ENCODE measurements at places on chromosomes 1 and 21.

DNA sequence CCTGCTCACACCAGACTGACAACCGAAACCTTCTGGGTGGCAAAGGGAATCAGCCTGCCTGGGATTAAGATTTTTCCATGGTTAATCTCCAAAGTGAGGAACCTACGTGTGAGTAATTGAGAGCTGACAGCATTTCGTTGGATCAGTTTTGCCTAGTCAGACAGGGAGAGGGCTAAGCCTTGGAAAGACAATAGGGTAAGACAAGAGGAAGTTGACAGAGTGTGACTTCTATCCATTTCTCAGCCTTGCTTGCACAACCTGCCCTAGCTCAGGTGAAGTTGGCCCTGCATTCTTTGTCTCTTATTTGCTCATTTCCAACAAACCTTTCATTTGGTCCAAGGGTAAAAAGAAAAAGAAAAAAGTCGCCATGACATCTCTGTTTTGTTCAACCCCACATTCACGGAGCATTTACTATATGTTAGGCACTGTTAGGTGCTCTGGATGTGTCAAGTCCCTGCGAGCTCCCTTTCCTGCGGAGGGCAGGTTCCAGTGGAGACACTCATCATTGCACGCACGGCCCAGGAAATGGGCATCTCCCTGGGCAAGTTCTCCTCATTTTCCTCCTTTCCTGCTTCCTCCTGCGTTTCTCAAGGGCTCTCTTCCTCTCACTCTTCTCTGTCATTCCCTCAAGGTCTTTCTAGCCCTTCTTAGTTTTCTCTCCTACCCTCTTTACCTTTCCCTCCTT is 23.3 kb downstream of the KIRREL1 start:
- no peak for DNase-seq

DNA sequence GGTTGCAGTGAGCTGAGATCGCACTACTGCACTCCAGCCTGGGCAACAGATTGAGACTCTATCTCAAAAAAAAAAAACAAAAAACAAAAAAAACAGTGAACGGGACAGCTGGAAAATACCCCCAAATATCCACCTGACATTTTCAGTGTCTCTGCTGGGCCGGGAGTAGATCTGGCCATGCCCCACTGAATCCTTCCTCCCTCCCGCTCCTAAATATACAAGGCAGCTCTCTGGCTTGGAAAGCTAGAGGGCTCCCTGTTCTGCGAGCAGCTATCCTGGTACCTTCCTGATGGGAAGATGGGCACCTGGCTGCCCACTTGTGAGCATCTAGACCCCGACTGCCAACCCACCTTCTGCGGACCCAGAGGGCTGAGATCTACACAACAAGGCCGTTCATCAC is 21.4 kb downstream of the SPSB1 start:
- no peak for DNase-seq

DNA sequence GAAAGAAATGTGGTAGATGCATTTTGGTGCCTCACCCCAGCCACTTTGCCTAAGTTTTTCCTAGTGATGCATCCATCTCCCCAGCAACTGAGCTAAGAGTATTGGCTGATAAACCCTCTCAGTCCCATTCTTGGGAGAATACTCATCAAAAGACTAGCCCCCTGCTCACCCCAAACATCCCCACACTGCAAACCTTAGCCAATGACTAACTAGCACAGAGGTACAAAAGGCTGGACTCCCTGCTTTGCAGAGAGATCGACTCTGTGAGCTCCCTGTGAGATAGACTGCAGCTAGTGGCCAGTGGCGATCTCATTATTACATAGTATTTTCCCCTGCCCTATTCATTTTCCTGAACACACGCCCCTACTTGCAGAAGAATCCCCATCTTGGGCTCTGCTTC is 155.3 kb downstream of the HHIPL2 start:
- no peak for DNase-seq

DNA sequence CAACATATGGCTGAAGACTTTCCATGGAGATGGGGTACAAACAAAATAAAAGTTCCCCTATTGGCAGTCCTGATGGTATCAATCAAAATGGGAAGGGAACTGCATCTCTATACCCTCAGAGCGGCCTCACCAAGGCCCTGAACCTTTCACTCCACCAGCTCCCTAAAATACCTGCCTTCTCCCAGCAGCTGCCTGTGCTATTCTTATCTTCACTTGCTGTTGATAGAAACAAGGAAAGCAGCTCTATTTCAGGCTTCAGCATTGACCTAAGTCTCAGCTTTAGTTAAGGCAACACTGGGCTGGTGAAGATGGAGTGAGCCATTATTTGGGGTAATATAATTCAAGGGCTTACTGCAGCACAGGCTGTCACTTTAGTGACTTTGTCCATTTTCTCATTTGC is 21.7 kb upstream of the PIGC start:
- no peak for DNase-seq

GRCh38 chr21:42384156-42384945 is 11.5 kb downstream of the TMPRSS3 start:
- DNase-seq = no peak

DNA sequence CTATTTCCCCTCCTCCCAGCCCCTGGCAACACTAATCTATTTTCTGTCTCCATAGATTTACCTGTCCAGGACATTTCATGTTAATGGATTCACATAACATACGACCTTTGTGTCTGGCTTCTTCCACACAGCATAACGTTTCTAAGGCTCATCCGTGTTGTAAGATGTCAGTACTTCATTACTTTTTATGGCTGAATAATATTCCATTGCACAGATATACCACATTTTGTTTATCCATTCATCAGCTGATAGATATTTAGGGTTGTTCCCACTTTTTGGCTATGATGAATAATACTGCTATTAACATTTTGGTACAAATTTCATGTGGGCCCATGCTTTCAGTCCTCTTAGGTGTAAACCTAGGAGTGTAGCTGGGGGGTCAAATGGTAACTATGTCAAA is 38.2 kb downstream of the GLIS1 start:
- no peak for DNase-seq

- no peak for DNase-seq
These were observed 75.2 kb upstream of the TEKT2 start for GRCh38 chr1:36008546-36009197.

DNA sequence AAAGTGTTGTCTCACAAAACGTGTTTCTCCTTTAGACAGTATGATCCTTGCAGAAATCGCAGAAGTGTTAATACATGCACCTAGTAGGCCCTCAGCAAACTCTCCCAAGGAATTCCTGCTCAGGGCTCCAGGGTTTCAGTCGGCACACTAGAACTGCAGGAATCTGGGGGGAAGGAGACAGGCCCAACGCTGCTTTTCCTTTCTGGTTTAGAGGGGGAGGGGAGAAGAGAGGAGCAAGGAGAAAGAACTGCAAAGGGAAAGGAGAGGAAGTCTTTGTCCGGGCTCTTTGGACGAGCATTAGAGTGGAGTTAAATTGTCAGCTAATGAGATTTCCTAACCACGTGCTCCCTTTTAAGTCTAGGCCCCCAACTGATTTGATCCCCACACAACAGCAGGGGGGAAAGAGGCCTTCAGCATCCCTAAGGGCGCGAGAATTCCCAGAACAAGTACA is 103.7 kb upstream of the SOD1 start:
- DNase-seq = no peak

DNA sequence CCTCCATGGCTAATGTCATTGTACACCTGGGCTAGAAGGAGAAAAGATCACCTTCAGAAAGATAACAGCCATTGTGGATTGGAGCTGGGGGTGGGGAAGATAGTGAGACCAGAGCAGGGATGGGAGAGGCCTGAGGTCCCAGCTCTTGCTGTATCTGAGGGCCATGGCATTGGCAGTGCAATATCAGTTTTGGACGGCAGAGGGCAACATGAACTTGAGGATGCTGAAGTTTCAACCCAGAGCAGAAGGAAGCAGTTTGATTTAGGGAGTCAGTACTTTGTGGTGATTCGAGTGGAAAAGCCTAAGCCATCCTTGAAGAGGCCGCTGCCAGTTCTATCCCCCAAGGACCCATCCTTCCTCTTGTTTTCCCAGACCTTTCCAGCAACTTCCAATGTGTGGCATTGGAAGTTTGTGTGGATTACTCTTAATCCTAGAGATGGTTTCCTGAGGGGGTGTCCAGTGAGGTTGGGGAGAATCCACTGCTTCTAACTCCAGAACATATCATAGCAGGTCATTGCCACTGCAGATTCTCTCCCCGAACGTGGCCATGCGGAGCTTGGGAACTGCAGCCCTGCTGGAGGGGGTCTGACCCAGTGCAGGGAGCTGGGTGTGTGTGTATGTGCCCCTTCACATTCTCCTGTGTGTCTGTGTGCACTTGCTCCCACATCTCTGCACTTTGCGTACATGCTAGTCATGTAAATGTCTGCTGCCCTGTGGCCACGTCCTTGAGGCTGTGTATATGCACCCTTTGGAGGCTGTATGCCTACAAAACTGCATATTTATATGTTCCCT is 24.1 kb downstream of the SLC26A9 start:
- peak; percentile 77 for DNase-seq

DNA sequence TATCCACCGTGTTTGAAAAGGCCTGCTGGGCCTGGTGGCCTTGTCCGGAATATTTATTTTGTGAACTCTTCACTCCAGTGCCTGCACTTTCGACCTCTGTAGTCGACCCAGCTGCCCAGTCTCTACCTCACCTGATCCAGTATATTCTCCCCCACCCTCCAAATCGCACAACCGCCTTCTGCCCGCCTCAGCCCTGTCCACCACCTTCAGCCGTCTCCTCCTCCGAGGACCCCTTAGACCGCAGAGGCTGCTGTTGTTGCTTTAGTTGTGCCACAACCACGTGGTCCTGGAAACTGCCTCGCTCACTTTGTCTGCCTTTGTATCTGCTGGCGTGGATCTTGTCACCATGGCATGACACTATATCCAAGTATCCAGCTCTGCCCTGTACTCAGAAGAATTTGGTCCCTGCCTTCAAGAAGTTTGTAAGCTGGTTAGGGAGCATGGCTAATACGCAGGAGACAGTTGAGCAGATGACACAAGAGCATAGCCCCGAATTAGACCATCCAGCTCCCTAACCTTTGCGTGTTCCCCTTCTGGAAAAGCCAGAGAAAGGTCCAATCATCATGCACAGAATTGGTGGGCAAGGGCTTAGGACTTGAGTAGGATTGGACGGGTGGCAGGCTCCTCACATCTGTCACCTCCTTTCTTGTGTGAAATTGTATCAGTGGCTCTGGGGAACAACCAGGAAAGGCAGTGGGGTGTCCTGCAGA is 1.5 kb downstream of the PHGDH start:
- DNase-seq = no peak

- no peak for DNase-seq
These were observed 672.8 kb downstream of the LMO4 start for GRCh38 chr1:88001460-88001859.

DNA sequence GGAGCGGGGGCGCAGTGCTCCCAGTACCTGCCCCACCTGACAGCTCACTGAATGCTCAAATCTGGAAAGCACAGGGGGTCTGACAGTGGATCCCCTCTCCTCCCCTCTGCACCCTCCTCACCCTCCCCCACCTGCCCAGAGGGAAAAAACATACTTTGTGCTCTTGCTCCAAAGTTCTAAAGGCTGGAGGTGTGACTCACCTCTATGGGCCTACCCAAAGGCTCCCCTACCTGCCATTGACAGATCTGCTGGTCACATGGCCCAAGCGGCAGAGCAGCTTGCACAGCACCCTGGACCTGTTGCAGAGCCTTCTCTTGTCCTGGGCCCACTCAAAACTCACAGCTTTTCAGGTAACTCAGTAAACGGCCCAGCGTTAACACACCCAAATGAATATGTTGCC is 55.7 kb downstream of the ADSS2 start:
- no peak for DNase-seq

- DNase-seq = no peak
These were observed 7.3 kb upstream of the LRRC71 start for GRCh38 chr1:156912861-156913808.

DNA sequence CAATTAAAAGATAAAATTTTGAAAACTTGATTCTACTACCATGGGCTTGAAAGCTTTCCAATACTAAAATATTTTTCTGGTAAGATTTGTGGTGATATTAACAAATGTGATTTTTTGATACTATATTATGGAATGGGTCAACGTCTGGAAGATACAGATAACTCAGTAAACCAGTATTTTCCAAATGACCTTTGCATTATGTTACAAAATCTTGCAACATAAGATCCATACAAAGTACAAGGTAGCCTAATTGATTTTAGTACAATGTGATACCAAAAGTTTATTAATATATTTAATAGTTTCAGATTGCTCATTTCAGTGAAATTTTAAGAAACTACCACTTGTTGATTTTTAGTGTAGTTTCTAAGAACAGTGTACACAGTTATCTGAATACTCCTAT is 236.2 kb downstream of the KIF26B start:
- DNase-seq = no peak

- no peak for DNase-seq
These were observed 261.1 kb downstream of the CAMTA1 start for GRCh38 chr1:7046314-7046713.

GRCh38 chr21:15285556-15285955 is 220.8 kb upstream of the NRIP1 start:
- DNase-seq = no peak

- no peak for DNase-seq
These were observed 237.5 kb upstream of the POGK start for GRCh38 chr1:166601650-166602278.

DNA sequence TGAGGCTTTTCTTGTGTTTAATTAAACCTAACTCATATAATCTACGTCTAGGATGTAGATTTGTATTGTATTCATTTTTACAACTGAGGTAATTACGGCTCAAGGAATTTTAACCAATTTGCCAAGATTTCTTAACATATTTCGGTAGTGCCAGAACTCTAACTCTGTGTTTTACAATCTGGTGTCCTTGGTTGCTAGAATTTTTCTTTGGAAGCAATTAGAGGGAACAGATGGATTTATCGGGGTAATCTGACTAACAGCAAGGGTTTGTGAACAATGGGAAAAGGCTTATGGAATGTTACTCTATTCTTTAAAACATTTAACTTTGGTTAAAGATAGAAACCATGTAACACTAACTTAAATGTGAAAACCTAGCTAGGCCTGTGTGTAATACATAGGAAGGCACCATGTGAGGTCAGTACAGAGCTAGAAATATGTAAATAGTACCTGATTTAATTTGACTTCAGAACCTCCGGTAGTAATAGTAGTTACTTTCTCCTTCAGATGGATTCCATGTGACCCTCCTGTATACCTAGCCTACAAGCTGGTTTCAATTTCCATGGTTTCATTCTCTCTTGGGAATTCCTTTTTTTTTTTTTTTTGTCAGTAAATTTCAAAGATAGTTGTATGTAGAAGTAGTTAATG is 1.2 kb downstream of the MTF2 start:
- no peak for DNase-seq

GRCh38 chr1:43590388-43590925 is 59.5 kb upstream of the KDM4A start:
- no peak for DNase-seq

GRCh38 chr1:168887381-168887780 is 158.4 kb upstream of the DPT start:
- DNase-seq = no peak

Measured in stimulated activated naive CD8-positive, alpha-beta T cell treated with anti-CD3 and anti-CD28 coated beads, Interleukin-15, Interleukin-2, amounts not matched to agents 100 U/mL and 50 U/mL, for 24 hours (primary cell).